Fibroblast of mammary gland (primary cell): ENCODE measurements at places on chromosomes 13 and 19.

DNA sequence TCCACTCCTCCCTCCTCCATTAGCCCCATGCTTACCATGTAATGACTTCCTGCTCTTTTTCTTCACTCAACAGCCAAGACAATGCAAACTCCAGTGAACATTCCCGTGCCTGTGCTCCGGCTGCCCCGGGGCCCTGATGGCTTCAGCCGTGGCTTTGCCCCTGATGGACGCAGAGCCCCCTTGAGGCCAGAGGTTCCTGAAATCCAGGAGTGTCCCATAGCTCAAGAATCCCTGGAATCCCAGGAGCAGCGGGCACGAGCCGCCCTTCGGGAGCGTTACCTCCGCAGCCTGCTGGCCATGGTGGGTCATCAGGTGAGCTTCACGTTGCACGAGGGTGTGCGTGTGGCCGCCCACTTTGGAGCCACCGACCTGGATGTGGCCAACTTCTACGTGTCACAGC, 2.9 kb upstream of the PPP1R37 start:
- no peak for DNase-seq

- DNase-seq = no peak
These were observed 683.1 kb upstream of the PRR20A start for GRCh38 chr13:56457535-56458190.

DNA sequence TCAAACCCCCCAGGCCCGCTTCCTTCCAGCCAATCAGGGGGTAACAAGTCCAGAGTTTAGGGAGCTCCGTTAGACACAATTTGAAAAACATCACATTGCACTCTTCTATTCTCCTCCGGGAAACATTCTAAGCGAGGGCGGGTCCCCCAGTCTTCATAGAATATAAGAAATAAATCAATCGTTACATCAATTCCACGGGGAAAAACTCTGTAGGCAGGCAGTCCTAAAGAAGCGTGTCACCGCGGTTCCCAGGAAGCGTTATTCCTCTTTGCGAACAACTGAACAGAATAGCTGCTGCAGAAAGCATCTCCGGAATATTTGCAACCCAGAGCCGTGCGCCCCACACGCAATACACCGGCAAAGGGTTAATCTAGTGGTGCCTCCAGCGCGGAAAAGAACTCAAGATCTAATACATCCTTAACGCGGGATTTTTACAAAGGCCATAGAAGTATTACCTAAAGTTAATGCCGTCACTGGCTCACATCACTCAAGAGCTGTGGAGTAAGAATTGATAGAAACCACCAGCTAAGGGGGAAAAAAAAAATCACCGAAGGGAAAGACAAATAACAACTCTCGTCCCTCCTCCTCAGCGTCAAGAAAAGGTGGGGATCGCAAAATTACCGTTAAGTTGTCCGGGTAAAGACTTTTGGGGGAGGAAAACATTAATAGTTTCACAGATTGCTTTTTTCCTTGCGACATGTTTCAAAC, 65.1 kb downstream of the KCNRG start:
- peak; percentile 52 for DNase-seq

DNA sequence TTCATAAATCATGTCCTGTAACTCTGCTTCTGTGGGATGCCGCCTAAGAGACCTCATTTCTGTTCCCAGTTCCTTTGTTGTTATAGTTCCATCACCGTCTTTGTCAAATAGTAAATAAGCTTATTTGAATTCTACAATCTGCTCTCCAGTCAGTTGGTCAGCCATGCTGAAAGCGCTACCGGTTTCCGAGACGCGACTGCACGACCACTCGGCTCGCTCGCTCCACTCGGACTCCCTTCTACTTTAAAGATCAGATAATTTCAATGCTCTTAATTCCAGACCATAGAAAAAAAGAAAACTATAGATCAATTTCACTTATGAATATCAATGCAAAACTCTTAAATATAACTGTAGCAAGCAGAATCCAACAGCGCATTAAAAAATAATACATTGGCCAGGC, 64.2 kb upstream of the STK24 start:
- no peak for DNase-seq

DNA sequence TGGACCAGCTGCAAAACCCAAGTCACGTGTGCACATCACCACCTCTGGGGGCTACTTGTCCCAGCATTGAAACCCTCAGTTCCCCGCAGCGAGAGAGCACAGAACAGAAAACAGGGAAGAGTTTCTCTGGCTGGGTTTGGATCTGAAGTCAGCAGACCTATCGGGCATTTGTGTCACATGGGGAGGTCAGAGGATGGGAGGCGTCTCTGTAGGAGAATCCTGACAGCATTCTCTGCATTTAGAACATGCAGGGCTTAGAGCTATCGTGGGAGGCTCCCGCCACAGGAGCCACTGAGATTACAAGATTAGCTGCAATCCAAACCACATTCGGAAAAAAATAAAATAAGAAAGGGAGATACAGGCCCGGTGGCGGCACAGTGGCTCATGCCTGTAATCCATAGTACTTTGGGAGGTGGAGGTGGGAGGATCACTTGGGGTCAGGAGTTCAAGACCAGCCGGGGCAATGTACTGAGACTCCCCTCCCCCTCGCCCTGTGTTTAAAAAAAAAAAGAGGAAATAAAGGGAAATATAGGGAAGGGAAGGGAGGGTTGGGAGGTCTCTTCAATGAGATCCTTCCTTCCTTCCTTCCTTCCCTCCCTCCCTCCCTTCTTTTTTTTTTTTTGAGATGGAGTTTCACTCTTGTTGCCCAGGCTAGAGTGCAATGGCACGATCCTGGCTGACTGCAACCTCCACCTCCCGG, 2.9 kb upstream of the TLE6 start:
- DNase-seq = peak; percentile 36

GRCh38 chr19:39270036-39270871, 2.1 kb downstream of the IFNL2 start:
- DNase-seq = no peak

DNA sequence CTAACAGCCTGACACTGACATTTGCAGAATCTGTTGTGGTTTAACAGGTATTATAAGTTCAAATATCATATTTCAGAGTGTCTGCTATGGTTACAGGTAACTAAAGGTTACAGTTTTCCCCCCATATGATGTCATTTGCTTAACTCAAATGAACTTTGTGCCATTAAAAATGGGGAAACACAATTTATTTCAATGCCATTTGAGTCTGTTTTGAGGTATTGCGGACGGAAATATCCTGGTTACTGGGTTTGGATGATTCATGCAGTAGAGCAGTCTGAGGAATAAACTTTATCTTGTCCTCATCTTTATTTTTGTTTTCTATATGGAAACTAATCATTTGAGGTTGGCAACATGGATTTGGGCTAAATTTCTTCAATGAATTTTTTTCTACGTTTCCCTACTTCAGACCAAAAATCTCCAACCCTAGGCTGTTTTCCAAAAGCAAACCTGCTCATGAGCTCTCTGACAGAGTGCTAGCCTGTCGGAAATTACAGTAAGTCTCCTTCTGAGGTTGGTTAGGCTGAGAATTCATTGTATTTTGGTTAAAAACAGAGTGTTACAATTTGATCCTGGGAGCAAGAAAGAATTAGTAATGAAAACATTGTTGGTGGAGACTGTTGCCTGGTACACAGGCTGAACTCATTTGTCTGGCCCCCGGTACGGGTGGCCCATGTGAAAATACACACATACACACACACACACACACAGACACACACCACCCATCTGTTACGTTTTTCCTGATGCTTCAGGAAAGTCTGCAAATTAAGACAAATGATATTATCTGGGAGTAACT, 66.1 kb downstream of the AKAP11 start:
- no peak for DNase-seq

DNA sequence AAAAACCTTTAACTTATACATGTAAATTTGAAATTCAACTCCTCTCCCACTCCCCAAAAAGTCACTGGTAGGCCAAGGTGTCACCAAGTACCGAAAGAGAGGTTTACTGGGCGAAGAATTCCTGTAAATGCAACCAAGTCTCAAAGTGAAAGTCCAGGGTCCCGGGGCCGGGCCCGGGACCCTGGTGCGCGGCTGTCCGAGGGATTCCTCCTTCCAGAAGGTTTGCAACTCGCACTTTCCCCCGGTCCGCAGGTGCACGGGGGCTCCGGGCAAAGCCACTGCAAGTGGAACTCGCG, 1.1 kb downstream of the STK24 start:
- DNase-seq = no peak

GRCh38 chr13:41492432-41493260, 35.3 kb downstream of the RGCC start:
- no peak for DNase-seq

DNA sequence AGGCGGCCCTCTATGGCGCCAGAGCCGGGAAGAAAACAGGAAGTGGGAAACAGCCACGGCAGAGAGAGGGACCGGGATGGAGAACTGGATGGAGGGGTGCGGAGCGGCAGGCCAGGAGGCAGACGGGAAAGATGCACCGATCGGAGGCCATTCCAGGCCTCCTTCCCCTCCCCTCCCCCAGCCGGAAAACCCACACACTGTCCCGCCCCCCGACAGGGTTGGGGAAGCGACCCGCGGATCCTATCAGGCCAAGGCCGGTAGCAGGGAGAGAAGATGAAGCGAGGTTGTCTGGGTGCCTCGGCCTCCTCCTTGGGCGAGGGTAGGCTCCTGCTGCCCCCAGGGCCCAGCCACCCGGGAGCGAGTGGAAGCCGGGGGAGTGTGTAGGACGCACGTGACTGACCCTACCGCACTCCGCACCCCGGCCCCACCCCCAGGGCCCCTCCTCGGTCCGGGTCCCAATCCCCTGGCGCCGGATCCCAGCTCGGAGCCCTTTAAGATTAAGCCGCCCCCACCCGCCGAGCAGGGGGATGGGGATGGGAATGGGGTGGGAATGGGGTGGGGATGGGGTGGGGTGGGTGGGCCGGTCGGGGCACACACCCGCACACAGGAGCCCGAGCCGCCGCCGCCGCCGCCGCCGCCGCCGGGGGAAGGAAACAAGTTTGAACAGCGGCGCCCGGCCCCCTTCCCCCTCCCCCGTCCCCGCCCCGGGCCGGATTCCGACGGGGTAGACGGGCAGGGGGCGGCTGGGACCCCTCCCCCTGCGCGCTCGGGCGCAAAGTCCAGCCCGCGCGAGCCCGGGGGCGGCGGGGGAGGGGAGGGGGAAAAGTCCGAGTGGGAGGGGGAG, 1.5 kb downstream of the ERF start:
- DNase-seq = peak; percentile 38
